ENCODE measurements at places on chromosomes 5 and 9. TPM values are rescaled to one million over a fixed set of nuclear protein-coding genes. Genes with fewer than 3 reads are reported as not detected.
A peak's percentile ranks its signal among the peaks of the same experiment; 100 is the strongest.

DNA sequence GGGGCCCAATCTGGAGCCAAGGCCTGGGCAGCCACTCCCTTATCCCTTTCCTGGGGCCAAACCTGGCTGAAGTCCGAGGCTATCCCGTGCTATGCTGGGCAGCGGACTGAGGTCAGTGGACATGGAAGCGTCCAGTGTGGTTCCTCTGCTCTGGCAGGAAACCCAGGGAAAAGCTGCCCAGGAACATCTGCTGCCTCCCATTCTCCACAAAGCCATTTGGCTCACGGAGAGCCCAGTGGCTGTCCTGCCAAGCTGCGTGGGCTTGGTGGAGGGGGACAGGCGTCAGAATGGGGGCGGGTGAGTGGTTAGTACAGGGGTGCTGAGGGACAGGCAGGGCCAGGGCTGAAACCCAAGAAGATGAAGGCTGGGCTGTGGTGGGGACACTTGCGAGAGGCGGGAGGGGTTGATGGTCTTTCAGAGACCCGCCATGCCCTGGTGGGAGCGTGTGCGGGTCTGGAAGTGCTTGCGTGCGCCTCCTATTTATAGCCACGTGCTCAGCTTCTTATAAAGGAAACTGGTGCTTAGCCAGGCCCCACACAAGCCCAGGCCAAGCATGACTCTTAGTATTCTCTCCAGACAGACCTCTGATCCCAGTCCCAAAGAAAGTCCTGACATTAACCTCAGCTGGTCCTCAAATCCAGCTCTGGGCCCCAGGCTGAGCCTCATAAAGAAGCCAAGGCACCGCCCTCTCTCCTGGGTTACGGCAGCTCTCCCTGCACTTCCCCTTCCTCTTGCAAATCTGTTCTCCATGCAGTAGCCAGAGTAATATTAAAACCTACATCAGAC lies 9.4 kb upstream of the SLC6A7 start:
- peak; percentile 50 for DNase-seq

- DNase-seq = peak; percentile 60
These were observed 1.6 kb downstream of the ANXA6 start for GRCh38 chr5:151155775-151156506.

The PCDHB3 gene
- total RNA-seq = 0.81 TPM

DNA sequence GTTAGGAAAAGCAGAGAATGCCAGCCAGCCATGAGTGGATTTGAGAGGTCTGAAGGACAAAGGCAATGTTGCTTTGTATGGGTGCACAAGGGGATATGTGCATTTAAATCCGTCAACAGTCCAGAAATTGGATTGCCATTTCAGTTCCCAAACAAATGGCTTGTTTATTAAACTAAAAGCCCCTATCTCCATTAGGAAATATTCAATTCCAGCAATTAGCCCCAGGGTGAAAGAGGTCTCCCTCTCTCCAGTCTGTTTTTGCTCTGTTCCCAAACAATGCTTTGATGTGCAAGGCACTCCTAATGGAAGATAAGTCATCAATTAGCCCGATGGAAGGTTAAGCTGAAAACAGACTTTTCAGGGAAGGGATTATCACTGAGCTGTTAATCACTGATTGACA lies 101.3 kb downstream of the C9orf152 start:
- DNase-seq = no peak

- DNase-seq = no peak
These were observed 48.0 kb upstream of the PHYKPL start for GRCh38 chr5:178280631-178281030.

DNA sequence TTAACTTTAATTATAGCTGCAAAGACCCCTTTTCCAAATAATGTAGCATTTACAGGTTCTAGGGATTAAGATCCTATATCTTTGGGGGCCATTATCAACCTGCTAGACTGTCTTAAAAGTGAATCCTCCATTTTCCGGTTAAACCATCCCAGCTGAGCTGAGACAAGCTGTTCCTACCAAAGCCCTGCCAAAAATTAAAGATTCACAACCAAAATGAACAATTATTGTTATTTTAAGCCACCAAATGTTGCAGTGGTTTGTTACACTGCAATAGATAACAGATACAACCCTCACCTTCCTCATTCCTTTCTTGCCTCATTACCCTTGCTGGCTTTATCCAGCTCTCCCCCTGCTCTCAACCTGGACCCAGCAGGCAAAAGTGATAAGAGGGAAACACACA lies 343.4 kb downstream of the CDK5RAP2 start:
- no peak for DNase-seq

DNA sequence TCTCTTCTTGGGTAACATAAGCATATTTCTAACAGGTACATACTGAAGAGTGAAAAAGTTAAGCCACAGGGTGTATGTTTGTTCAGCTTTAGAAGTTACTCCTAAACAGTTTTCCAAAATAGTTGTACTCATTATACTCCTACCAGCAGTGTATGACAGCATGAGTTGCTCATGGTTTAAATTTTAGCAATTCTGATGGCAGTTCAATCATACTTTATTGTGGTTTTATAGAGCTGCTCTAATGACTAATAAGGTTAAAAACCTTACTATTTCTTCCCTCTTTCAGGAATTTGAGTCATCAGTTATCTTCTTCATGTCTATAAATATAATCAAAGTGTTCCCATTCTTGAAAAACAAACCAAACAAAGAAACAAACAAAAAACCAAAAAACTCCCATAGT lies 81.5 kb downstream of the CAAP1 start:
- no peak for DNase-seq

DNA sequence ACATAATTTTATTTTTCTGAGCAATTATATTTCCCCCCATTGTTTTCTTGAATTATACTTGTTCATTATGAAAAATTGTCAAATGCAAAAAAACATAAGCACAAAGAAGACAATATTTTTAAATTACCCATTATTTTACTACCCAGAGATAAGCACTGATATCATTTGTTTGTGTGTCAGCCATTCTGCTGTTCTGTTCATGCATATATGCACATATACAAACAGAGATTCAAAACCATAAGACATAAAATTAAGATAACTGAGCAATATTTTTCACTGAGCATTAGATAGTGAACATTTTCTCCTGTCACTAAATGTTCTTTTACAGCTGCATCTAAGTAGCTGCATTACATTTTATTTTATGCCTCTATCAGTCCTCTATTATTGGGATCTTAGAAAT lies 35.6 kb downstream of the PAM start:
- no peak for DNase-seq

- DNase-seq = peak; percentile 10
These were observed 996 bp downstream of the NXNL2 start for GRCh38 chr9:88536023-88536324.

The INSYN2B gene
- not detected for total RNA-seq

GRCh38 chr5:167967494-167968177 lies 323.8 kb upstream of the WWC1 start:
- DNase-seq = no peak

The SIT1 gene
- total RNA-seq = 0.78 TPM

GRCh38 chr9:94631599-94631998 lies 7.7 kb downstream of the FBP1 start:
- no peak for DNase-seq

GRCh38 chr5:27434335-27434734 lies 395.9 kb upstream of the CDH9 start:
- no peak for DNase-seq

The C9orf85 gene
- total RNA-seq = 11.7 TPM

The CAVIN4 gene
- 1.0 TPM for total RNA-seq

DNA sequence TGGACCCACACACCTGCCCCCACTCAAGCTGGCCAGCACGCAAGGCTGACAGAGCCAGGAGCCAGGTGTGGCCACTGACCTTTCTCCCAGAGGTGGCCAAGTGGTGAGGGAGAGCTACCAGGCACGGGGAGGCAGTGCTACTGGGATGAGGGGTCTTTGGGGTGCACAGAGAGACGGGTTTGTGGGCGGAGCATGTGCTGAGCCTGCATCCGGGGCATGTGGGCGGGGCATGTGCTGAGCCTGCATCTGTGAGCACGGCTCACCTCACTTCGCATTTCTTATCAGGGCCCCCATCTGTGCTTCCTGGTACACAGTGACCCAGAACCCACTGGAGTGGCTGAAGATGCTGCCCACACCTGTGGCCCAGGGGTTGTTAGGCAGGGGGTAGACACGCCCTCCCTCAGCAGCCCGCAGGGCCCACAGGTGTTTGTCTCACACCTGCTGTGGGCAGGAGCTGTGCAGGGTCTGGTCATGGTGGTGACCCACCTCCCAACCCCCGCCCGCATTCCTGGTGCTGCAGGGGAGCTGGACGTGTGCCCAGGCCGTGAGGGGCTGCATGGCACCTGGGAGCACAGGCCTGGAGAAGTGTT lies 21.5 kb downstream of the CCDC187 start:
- peak; percentile 50 for DNase-seq

GRCh38 chr5:57727591-57727990 lies 245.0 kb upstream of the ACTBL2 start:
- no peak for DNase-seq

- no peak for DNase-seq
These were observed 390.4 kb downstream of the ARHGEF28 start for GRCh38 chr5:74016373-74016772.

DNA sequence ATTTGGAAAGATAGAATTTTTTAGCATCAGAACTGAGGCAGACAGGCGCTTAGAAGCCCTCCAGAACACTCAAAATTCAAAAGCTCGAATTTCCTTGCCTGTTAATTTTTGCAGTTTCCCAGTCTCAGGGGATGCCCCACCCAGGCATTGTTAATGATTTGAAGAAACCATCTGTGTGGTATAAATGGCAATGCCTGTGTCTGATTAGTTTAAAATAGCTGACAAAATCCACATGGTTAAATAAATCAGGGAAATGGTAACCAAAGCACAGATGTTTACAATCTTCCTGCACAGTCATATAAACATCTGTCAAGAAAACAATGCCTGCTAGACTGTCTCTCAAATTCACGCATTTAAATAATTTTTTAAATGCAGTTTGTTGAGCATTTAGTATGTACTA lies 185.2 kb upstream of the RGMB start:
- DNase-seq = no peak

The CBY3 gene
- not detected for total RNA-seq

DNA sequence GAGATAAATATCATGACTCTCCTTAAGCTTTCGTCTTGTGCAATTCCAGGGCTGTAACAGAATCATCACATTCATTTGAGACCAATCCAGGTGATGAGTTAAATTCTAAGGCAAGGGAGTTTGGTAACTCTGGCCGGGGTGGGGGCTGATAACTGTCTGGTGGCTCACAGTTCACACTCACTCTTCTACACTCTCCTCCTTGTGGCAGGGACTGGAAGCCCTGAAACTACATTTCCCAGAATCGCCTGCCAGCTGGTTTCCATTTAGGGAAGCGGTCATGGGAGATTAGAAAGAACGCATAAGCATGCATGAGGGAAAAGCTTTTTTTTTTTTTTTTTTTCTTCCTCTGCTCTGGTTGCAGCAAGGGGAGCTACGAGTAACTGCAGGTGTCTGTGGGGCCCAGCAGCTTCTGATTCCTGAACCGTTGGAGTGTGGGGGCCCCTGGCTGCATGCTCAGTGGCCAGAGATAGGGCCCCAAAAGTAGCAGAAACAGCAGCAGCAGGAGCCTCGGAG lies 154.8 kb upstream of the TBC1D2 start:
- peak; percentile 17 for DNase-seq

DNA sequence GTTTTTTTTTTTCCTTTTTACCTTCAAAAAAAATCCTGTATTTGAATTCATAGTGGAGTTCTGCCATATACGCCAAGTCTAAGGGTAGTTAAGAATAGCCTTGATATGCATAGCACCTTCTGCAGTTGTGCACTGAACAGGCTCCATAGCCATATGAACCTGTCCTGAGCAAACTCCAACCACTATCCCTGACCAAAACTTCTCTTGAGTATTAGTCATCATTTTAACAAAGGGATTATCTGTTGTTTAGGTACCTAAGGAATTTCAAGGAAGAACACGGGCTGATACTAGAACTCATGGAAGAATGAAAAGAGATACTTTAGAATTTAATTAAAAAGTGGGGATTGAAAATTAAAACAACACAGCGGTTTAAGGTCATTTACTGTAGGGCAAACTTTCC lies 1.9 kb upstream of the FBXO38 start:
- no peak for DNase-seq

DNA sequence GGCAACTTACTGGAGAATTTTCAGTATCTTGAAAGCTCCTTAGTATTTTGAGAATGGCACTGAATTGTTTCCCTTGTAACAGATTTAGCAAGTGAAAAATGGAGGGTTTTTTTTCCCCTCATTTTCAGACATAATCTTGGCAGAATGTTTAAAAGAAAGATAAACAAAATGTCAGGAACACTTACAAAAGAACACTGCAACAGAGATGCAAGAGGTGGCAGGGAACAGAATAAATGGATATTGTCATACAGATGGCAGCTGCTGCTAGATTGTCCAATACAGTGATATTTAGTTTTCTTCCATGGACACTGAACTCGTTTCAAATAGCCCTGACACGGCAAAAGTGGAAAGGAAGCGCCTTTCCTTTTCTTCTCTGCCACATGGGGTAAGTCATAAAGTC lies 76.9 kb upstream of the ZNF608 start:
- no peak for DNase-seq

- no peak for DNase-seq
These were observed 27.0 kb downstream of the PRDM6 start for GRCh38 chr5:123116058-123116457.

GRCh38 chr9:97136421-97136820 lies 97.5 kb upstream of the CTSV start:
- DNase-seq = no peak

GRCh38 chr9:129549139-129549538 lies 71.8 kb downstream of the C9orf50 start:
- peak; percentile 4 for DNase-seq

The BNC2 gene
- total RNA-seq = 6.1 TPM

The MAT2B gene
- 74.0 TPM for total RNA-seq

- no peak for DNase-seq
These were observed 85.6 kb downstream of the PTTG1 start for GRCh38 chr5:160507221-160507721.

The FAM120A gene
- total RNA-seq = 118 TPM

- no peak for DNase-seq
These were observed 31.6 kb downstream of the NEURL1B start for GRCh38 chr5:172672681-172673080.

The RNF145 gene
- total RNA-seq = 59.5 TPM

The GCNT4 gene
- total RNA-seq = 1.8 TPM

The AUH gene
- 57.1 TPM for total RNA-seq

The LRRC70 gene
- 11.0 TPM for total RNA-seq

GRCh38 chr9:122155796-122156195 lies 3.8 kb downstream of the NDUFA8 start:
- no peak for DNase-seq

The MYOT gene
- total RNA-seq = 11.7 TPM

- no peak for DNase-seq
These were observed 13.2 kb downstream of the OR2K2 start for GRCh38 chr9:111316796-111317195.

DNA sequence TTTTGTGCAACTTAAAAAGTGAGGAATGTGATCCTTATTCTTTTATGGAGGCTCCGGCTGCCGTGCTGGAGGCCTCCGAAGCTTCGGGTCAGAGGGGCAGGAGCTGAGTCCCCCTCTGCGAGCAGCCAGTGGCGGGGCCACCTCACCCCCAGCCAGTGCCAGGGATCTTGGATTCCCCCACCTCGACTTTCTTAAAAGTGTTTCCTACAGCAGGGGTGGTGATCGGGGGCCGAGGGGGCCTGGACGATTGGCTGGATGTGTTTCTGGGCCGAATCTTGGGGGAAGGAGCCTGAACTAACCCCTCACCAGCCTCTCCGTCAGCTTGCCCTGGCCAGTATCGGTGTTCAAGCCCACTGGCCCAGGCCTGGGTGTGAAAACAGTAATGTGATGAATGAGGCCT lies 92.2 kb upstream of the LMX1B start:
- DNase-seq = no peak

GRCh38 chr9:70551396-70551795 lies 136.9 kb upstream of the KLF9 start:
- DNase-seq = no peak

- DNase-seq = no peak
These were observed 35.3 kb upstream of the PHYKPL start for GRCh38 chr5:178267876-178268275.

GRCh38 chr9:105539452-105539851 lies 18.5 kb upstream of the FKTN start:
- no peak for DNase-seq

Data from thyroid gland (tissue), 4 donors.